Coronary artery (tissue), 2 donors: ENCODE measurements at places on chromosomes 1 and 21.
A peak's percentile ranks its signal among the peaks of the same experiment; 100 is the strongest.

GRCh38 chr1:194358208-194358581, 1171.8 kb upstream of the B3GALT2 start:
- no peak for DNase-seq

- DNase-seq = no peak
These were observed 145.4 kb downstream of the GALNT2 start for GRCh38 chr1:230212405-230212936.

- no peak for DNase-seq
These were observed 14.2 kb downstream of the RHOC start for GRCh38 chr1:112692681-112693080.

- DNase-seq = peak; percentile 62
These were observed 24.0 kb upstream of the PADI6 start for GRCh38 chr1:17347769-17348592.

DNA sequence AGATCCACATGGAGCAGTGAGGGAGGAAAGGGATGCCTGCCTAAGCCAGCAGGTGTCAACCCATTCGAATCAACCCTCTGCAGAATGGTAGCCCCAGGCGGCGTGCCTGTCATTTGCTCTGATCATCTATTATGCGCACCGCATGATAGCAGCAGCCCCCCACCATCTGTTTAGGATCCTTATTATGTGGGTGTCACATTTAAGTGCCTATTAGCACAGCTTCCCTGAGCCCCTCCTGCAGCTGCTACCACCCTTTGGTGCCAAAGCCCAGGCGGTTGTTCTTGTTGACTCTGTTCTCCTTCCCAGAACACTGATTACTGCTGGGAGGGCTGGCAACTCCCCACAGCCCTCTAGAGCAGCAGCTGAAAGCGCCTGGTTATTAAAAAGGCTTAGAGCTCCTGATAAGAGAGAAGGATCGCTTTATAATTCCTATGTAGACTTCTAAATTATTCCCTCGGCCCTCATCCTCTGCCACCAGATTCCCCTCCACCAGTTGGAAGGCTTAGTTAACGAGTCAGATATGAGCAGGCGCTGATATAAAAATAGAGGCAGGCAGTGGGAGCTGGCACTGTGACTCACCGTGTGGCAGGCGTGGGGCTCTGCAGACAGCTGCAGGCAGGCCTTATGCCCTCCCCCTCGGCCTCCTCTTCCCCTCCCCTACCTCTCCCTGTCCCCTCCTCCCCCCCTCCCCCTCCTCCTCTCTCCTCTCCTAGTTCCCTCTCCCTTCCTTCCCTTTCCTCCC, 23.0 kb downstream of the ACTA1 start:
- peak; percentile 85 for DNase-seq

DNA sequence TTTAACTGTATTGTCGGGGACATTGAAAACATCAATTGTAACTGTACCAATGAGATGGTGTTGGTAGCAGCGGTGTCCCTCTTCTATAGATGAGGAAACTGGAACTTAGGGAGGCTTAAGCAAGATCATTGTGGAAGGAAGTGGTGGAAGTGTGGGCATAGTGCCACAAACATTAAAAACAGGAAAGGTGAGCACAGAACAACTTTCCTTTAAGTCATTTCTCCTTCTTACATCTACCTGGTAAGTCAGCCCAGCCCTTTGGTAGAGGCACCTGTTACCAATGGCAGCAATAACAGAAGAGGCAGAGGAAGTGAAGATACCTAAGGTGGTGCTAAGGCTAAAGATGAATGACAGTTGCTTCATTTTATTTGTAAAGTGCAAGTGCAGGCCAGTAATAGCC, 12.0 kb upstream of the CTSS start:
- DNase-seq = no peak

GRCh38 chr1:213082420-213083111, 31.5 kb downstream of the RPS6KC1 start:
- no peak for DNase-seq

DNA sequence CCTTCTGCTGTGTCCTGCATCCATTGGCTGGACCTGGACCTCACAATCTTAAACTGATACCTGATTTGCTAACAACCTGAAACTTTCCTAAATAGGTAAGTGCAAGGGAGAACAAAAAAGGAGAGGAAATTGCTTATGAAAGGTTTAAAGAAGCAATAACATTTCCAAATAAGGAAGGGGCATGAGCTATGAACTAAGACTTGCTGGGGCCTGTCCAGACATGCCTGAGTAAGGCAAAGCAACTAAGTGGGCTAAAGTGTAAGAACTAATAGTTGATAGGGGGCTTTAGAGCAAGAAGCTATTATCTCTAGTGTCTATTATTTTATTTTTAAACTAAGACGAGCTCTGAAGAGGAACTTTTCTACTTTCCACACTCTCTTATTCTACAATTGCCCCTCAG, 11.6 kb downstream of the JMJD4 start:
- DNase-seq = no peak
